ENCODE measurements at places on chromosomes 1 and 21.
A peak's percentile ranks its signal among the peaks of the same experiment; 100 is the strongest.

GRCh38 chr1:3441410-3441847 lies 13.0 kb upstream of the ARHGEF16 start:
- no peak for DNase-seq

- DNase-seq = no peak
Measured at GRCh38 chr1:81804312-81804711, 3.6 kb downstream of the ADGRL2 start.

GRCh38 chr1:69914976-69915765 lies 290.2 kb downstream of the LRRC40 start:
- DNase-seq = no peak

DNA sequence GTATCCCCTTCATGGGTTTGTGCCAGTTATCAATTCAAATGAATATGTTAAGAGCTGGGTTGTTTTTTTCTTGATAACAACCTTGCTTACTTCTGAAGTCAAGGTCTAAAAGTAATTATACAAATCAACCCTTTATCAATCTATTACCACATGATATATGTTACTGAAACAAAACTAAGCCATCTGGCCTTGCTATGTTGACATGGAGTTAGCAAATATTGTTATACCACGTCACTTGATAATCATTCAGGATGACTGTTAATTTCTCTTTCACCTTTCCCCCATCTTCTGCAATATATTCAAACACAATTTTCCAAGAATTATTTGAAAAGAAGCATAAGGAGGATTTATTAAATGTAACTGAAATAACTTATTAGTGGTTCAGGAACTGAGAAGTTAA lies 72.6 kb downstream of the DTL start:
- no peak for DNase-seq

GRCh38 chr1:205240569-205240968 lies 12.8 kb downstream of the TMCC2 start:
- no peak for DNase-seq

- DNase-seq = no peak
Measured at GRCh38 chr1:154466921-154467417, 35.0 kb upstream of the TDRD10 start.

DNA sequence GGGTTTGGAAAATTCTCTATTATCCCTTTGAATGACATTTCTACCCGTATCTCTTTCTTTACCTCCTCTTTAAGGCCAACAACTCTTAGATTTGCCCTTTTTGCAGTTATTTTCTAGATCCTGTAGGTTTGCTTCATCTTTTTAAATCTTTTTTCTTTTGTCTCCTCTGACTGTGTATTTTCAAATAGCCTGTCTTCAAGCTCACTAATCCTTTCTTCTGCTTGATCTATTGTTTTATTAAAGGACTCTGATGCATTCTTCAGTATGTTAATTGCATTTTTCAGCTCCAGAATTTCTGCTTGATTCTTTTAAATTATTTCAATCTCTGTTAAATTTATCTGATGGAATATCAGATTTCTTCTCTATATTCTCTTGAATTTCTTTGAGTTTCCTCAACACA lies 324.3 kb downstream of the PLA2G4A start:
- no peak for DNase-seq

DNA sequence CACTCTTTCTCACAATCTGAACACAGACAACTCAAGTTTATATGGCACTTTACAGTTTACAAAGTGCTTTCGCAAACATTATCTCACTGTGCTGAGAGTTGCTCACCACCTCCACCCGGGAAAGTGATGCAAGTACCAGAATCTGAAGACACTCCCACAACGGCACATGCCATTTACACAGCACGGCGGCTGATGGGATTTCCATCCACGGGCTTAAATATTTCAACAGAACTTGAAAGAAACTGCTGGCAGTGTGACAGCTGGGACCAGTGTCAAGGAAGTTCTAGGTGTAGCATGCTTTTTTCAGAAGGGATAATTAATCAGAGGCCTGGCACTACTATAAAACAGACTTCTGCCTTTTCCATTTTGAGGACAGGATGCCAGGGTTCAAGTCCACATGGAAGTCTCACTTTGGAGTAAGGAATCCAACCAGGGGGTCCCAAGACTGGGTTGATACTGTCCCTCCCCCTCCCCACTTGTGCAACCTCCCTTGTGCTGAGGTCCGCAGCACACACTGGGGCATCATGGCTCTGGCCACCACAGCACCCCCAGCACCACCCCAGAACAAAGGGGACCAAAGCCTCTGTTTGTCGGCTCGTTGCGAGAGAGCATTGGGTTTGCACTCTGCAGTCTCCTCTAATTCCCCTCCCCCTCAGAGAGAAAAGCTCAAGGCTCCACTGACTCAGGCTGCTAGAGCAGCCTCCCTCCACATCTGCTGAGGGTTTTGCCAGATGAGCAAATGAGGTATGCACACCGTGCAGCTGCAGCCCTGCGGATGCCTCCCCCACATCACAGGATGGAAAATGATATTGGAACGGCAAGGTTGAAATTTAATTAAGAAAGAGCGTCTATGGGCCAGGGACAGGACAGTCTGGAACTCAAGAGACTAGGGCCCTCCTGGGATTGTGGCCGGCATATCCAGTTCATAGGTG lies 154.9 kb downstream of the TGFBR3 start:
- no peak for DNase-seq

DNA sequence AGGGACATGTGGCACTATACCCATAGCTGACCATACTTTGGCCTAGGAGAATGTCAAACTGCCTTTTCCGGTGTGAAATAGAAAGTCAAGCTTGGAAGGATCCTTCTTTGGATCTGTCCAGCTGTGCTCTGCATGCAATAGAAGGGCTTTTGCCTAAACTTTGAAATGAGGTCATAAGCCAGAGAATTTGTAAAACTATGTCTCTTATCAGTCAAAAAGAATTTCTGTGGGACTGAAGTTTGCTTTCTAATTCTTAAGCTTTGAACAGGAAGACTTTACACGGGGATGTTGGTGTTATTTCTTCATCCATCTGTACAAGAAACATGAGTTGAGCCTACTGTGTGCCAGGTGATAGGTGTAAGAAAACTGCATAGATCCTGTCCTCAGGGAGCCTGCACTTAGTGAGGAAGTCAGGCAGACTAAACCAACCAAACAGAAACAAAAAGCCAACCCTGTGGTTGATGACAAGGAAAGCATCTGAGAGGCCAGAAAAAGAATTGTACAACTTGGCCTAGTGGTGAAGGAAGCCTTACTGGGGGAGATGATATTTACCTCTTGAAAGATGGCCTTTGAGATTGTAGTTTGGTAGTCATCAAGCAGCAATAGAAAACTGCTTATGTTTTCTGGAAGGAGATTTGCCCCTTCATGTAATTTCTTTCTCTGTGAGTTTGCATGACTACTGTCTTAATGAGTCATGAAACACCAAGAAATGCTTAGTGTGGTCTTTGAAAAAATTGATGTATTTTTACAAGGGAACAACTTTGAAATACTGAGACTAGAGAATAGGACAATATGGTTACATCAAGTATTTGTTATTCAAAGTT lies 24.8 kb downstream of the TGFB2 start:
- no peak for DNase-seq

DNA sequence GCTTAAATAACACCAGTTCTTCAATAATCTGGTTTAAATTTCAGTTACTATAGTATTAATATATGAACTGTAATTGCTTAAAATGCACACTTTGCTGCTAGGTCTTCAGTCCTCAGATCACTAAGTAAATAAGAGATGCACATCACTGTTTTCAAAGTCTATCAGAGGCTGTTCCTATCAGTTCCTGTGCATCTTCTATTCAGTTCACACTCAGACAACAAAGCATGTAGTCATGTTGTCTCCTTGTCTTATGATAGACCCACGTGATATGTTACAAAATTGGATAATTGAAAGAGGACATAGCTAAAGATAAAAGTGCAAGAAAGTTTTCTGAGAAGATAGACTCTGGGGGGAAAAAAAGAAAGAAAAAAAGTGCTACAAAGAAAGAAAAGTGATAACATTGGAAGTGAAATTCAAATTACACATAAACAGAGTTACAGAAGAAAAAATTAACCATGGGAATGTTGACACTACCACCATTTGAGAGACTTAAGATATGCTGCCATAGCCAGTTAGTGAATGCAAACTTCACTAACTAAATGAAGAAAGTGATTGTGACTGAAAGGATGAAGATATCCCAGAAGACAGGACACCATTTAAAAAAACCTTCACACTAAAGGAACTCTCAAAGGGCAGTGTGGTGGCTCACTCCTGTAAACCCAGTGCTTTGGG lies 33.9 kb upstream of the TSNAX start:
- DNase-seq = no peak

- no peak for DNase-seq
Measured at GRCh38 chr1:33158366-33158765, 23.5 kb downstream of the TRIM62 start.

- DNase-seq = peak; percentile 86
Measured at GRCh38 chr1:3005771-3006170, 15.5 kb upstream of the ACTRT2 start.

DNA sequence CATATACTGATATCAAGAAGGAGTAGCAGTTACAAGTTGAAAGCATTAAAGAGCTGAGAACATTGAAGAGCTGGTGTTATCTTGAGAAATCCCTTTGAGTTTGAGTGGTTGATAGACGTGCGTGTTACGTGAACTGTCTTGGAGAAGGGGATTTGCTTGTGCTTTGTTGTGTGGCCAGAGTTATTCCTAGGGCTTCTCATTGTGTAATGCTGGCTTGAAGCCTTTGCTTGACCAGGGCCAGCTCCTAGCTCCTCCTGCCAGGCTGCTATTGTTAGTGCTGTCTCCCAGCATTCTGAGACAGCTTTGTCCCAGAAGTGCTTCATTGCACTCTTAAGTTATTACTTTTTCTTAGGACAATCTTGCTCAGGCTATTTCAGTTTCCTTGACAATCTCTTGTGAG lies 116.2 kb upstream of the KCNK2 start:
- no peak for DNase-seq

DNA sequence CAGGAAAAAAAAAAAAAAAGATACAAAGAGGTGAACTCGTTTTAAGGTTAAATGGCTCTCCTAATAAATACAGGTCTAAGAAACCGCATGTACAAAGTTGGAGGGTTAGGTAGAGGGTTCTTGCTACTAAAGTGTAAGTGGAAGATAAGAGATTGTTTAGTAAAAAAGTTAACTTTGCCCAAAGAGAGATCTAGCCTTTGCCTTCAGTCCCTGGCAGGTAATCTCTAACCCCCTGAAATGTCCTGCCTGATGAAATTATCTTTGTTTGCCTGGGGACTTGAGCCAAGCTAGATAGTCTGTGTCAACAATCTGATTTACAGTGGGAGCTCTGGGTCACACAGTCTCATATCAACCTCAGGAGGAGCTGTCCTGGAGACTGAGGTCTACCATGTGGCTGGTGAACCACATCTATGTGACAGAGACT lies 57.6 kb downstream of the TRIM33 start:
- DNase-seq = no peak

- no peak for DNase-seq
Measured at GRCh38 chr1:63523738-63524137, 413 bp downstream of the EFCAB7 start.

GRCh38 chr1:160539990-160540858 lies 17.2 kb upstream of the SLAMF6 start:
- no peak for DNase-seq

GRCh38 chr1:167641786-167642500 lies 11.9 kb downstream of the RCSD1 start:
- DNase-seq = no peak
